Fibroblast of lung (primary cell): ENCODE measurements at places on chromosomes 2 and 18. TPM values are rescaled to one million over a fixed set of nuclear protein-coding genes. Genes with fewer than 3 reads are reported as not detected.
A peak's percentile ranks its signal among the peaks of the same experiment; 100 is the strongest.

GRCh38 chr2:56580242-56580641 lies 396.5 kb downstream of the CCDC85A start:
- H3K4me3 ChIP-seq, result no peak overlapping the region
- no peak overlapping the region for H3K27ac ChIP-seq
- no peak for DNase-seq
- no peaks in the 10 kb centered on the region for H3K27me3 ChIP-seq
- no peaks in the 10 kb centered on the region for H3K36me3 ChIP-seq
- H3K4me1 ChIP-seq, result no peaks in the 10 kb centered on the region

Gene ONECUT2
- total RNA-seq, result under 0.01 TPM in 2 replicates

DNA sequence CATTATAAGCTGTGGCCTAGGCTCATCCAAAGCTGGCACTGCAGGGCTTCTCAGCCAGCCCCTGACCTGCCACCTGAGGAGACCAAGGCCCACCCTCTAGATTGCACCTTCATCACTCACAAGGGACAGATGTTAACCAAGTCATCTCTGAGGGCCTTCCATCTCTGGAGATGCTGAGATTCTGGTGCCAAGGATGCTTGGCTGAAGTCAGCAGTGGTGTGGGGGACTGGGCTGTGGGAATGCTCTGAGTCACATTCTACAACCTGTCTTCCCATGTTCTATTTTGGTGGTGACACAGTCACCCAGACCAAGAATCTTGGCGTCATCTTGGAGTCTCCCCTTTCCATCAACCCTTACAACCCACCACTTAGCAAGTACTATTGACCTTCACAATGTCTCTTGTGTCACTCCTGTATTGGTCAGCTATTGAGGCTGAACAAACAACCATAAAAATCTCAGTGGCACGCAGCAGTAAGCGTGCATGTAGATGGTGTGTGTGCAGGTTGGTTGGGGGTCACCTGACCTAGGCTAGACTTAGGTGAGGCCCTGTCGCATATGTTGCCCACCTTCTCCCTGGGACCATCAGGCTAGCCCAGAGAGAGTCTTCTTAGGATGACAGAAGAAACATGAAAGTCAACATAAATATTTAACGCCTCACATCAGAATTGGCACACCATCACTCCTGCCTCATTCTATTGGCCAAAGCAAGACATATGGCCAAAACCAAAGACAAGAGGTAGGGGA lies 135.0 kb downstream of the SMAD7 start:
- H3K36me3 ChIP-seq, result peaks cover 3% of the 10 kb centered on the region
- no peak overlapping the region for H3K27ac ChIP-seq
- DNase-seq, result peak; percentile 63

GRCh38 chr2:71821856-71822255 lies 325.8 kb downstream of the CYP26B1 start:
- H3K27ac ChIP-seq, result no peak overlapping the region
- no peaks in the 10 kb centered on the region for H3K27me3 ChIP-seq
- H3K4me3 ChIP-seq, result no peak overlapping the region
- H3K36me3 ChIP-seq, result no peaks in the 10 kb centered on the region

Gene EIF2AK2
- total RNA-seq, result 27.7 and 32.0 TPM in 2 replicates

GRCh38 chr2:217671871-217672270 lies 330.9 kb downstream of the TNS1 start:
- DNase-seq, result no peak
- H3K27ac ChIP-seq, result no peak overlapping the region
- no peaks in the 10 kb centered on the region for H3K27me3 ChIP-seq
- H3K4me1 ChIP-seq, result no peaks in the 10 kb centered on the region
- H3K36me3 ChIP-seq, result no peaks in the 10 kb centered on the region

Gene TEKT4
- total RNA-seq, result not detected in 2 replicates

Gene ZNF519
- 2.6 and 2.8 TPM in 2 replicates for total RNA-seq

- no peak for DNase-seq
- no peak overlapping the region for H3K27ac ChIP-seq
- no peaks in the 10 kb centered on the region for H3K27me3 ChIP-seq
Observed at GRCh38 chr2:172177996-172178395, 75.3 kb upstream of the DLX2 start.

- no peaks in the 10 kb centered on the region for H3K4me1 ChIP-seq
- no peaks in the 10 kb centered on the region for H3K36me3 ChIP-seq
- H3K4me3 ChIP-seq, result no peak overlapping the region
- no peaks in the 10 kb centered on the region for H3K27me3 ChIP-seq
- no peak overlapping the region for H3K27ac ChIP-seq
Observed at GRCh38 chr2:183948861-183949260, 649.5 kb upstream of the ZNF804A start.

- peaks cover 3% of the 10 kb centered on the region for H3K4me1 ChIP-seq
- H3K27ac ChIP-seq, result no peak overlapping the region
Observed at GRCh38 chr2:68045342-68045741, 17.5 kb downstream of the C1D start.

Gene GPR75
- total RNA-seq, result 0.77 and 1.8 TPM in 2 replicates
